Kidney capillary endothelial cell (primary cell): ENCODE measurements at places on chromosomes 7 and 10.

DNA sequence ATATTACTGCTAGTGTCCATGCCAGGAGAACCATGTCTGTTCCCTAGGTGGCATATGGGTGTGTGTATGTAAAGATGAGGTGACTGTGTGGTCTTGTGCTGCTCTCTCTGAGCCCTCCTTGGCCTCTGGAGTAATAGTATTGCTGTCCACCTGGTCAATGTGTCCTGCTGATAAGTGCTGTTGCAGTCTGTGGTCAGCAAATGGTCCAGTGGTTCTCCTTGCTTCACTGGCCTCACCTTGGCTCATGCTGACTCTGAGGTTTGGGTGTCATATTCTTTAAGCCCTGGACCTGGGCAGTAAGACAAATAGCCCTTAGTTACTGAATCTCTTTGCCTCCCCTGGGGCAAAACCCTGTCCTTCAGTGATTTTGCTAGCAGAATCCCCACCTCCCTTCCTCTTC lies 56.8 kb downstream of the TPST1 start:
- DNase-seq = no peak

GRCh38 chr7:920351-921070 lies 34.0 kb downstream of the ADAP1 start:
- no peak for DNase-seq

DNA sequence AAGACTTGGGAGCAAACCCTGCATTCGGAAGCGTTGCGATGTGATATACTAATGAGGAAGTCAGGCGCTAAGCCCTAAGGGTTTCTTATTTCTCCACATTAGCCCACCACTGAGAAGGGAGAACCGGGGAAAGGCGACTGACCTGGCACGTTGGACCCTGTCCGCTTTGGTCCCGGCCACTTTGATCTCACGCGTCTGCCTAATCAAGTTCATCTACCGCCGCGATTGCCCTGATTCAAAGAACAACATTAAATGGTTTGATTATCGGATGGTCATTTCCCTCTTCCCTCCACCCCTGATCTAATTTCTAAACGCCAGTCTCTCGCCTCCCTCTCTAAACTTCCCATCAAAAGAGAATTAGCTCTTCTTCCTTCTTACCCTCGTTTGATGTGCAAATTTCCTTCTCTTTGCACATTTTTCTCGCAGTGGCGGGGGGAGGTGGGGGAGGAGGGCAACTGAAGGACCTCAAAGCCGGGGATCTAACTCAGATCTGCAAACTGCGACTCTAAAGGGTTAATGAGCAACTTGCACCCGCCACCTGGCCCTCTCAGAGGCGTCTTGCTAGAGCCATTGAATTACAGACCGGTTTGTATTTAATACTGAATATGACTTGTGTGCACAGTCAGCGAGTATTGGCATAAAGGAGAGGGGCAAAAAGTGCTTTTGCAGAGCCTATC lies 687 bp upstream of the DKK1 start:
- no peak for DNase-seq

- no peak for DNase-seq
Measured at GRCh38 chr10:123149568-123150270, 1.8 kb downstream of the HMX2 start.

- no peak for DNase-seq
Measured at GRCh38 chr7:76220185-76221057, 18.7 kb downstream of the SRRM3 start.

DNA sequence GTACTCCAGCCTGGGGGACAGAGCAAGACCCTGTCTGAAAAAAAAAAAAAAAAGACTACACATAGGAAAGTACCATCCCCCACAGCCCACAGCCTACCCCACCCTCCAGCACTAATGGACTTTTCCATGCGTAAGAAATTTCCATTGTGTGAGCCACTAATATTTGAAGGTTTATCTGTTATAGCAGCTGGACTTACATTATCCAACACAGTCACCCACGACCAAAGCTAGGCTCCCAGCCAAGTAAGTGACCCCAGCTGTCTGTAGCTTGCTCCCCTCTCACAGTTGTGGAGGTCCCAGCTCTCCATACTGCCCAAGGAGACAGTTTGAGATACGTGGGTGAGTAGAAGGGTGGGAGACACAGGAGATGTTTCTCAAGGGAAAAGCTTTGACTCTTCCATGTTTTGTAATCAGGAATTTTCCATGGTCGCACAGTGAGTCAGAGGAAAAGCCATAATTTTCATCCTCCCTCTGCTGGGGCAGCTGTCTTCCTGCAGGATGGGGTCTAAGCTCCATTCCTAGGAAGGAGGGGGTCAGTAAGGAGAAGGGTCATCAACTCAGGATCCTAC lies 57.4 kb downstream of the CAV1 start:
- DNase-seq = no peak

DNA sequence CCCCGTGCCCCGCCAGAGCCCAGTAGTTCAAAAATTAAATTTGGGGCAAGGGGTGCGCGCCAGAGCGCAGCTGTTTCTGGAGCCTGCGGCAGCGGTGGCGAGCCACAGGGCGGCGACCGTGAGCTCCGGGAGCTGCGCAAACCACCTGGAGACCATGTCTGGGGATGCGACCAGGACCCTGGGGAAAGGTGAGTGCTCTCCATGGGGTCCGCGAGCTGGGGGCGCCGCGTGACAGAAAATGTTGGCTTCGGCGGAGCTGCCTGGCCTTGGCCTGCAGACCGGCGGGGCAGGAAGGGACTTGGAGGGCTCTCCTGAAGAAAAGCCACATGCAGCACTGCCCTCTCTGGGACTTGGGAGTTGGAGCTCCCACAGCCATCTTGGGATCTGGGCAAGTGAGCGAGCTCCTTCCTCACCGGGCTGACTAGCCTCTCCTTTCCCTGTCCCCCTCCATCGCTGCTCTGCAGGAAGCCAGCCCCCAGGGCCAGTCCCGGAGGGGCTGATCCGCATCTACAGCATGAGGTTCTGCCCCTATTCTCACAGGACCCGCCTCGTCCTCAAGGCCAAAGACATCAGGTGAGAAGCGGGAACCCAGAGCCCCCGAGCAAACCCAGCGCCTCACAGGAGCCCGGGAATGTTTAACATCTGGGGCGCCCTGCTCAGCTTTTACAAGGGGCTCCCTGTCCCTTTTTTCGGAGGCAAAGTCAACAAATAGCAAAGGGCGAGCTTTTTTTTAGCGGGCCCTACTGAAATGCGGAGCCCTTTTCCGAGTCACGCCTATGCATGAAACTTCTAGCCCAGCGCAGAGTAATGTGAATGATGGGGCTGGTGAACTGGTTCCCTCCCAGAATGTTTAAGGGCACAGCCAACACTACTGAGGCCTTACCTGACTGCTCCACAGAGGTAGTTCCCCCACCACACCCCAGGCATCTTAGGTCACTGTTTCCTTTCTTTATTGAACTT lies 6.1 kb downstream of the GSTO2 start:
- DNase-seq = no peak

GRCh38 chr7:104653825-104654401 lies 325.5 kb downstream of the LHFPL3 start:
- no peak for DNase-seq

DNA sequence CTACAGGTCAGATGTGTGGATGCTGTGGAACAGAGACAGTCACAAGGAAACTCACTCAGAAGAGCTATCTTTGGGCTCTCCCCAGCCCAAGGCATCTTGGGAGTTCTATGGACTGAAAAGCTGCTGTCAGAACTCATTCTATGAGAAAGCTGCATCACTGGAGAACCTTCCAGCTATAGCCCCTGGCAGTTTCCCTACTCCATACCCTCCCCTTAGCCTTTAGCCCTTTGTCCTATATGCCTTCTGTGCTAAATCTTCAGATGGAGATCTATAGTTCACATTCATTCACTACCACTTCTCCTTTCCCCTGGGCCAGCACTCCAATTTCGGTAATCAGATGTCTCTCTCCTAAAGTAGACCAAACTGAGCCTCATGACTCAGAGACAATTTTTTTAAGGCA lies 6.9 kb downstream of the WNT8B start:
- DNase-seq = no peak

GRCh38 chr10:25304606-25305005 lies 129.8 kb downstream of the GPR158 start:
- no peak for DNase-seq

GRCh38 chr10:58697691-58698090 lies 185.0 kb downstream of the BICC1 start:
- no peak for DNase-seq

- no peak for DNase-seq
Measured at GRCh38 chr10:123997486-123998196, 95.8 kb downstream of the CHST15 start.

GRCh38 chr7:48109848-48110663 lies 21.0 kb downstream of the UPP1 start:
- no peak for DNase-seq

DNA sequence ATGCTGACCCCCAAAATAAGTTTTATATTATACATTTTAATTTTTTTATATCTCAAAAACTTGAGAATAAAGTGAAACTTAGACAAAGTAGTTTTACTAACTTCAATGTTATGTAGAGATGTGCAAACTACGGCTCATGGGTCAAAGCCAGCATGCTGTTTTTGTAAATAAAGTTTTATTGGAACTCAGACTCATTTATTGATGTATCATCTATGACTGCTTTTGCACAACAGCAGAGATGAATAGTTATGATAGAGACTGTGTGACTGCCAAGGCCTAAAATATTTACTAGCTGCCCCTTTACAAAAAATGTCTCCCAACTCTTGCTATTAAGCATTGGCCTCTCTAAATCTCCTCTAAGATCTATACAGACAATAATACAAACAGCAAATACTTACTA lies 12.4 kb downstream of the MTPN start:
- DNase-seq = no peak

DNA sequence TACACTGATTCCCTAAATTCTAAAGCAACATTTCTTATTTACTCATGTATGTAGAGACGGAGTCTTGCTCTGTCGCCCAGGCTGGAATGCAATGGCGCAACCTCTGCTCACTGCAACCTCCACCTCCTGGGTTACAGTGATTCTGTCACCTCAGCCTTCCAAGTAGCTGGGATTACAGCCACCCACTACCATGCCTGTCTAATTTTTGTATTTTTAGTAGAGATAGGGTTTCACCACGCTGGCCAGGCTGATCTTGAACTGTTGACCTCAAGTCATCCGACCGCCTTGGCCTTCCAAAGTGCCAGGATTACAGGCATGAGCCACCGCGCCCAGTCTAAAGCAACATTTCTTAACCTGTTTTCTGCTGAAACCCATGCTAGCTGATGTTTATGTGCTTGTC lies 227.6 kb upstream of the PLXDC2 start:
- no peak for DNase-seq

DNA sequence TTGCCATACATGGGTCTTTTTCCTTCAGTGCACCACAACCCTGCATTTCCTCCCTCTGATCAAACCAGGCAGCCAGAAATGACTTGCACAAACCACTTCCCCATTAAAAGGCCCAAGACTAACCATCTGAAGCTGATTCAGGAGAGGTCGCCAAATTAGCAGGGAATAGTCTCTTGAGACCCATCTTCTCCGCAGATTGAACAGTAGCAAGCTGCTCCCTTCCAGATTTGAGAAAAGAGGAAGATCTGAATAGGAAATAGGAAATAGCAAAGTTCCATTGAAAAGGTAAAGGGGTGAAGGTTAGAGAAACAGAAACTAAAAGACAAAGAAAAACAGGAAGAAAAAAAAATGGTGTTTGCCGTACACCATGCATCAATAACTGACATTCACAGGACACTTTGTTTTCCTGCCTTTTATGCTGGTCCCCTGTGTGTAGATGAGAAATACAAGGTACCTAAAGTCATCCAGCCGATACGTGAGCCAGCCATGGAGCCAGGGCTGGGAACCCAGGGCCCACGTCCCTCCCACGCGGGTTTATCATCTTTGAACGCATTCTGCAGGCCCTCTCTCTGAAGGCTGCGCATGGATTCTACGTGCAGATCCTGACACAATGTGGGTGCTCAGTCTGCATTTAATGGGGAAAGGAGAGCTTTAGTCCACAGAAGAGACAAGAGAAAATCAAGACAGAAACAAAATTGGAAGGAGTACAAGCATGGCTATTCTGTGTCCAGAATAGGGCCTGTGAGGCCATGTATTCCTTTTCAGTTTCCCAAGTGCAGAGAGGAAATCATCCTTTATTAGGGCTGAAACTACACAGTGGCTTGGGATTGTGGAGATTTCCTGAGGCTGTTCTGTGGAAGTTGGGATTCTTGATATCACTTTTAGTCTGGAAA lies 268.4 kb upstream of the NPVF start:
- DNase-seq = no peak

DNA sequence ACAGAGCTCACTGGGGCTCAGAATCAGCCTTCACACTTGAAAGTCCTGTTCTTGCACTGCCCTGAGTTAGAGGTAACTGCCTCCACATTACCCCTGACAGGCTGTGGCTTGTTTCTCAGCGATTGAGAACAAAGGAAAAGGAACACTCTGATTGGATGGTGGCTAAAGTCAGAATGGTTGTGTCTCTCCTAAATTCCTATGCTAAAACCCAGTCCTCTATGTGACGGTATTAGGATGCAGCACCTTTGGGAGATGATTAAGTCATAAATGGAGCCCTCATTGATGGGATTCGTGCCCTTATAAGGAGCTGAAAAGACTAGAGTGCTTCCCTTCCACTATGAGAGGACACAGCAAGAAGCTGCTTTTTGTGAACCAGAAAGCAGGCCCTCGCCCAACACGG lies 38.9 kb upstream of the DGKI start:
- no peak for DNase-seq

DNA sequence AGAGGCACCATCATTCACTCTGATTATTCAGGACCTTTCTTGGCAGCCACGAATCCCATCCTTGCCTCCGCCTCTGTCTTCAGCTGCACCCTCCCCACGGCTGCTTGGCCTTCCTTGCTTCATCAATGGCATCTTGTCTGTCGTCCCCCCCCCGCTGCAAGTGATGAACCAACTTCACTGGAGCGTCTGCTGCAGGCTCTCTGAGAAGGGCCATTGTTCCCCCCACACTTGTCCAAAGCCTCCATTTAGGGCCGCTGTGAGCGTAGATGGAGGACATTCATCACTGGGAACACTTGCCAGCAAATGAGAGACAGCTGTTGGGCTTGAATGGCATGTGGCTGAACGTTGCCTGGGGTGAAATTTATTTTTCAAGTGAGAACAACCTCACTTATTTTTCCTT lies 20.1 kb downstream of the AFAP1L2 start:
- DNase-seq = no peak

- DNase-seq = peak; percentile 44
Measured at GRCh38 chr10:79938728-79939406, 10.0 kb downstream of the SFTPD start.

DNA sequence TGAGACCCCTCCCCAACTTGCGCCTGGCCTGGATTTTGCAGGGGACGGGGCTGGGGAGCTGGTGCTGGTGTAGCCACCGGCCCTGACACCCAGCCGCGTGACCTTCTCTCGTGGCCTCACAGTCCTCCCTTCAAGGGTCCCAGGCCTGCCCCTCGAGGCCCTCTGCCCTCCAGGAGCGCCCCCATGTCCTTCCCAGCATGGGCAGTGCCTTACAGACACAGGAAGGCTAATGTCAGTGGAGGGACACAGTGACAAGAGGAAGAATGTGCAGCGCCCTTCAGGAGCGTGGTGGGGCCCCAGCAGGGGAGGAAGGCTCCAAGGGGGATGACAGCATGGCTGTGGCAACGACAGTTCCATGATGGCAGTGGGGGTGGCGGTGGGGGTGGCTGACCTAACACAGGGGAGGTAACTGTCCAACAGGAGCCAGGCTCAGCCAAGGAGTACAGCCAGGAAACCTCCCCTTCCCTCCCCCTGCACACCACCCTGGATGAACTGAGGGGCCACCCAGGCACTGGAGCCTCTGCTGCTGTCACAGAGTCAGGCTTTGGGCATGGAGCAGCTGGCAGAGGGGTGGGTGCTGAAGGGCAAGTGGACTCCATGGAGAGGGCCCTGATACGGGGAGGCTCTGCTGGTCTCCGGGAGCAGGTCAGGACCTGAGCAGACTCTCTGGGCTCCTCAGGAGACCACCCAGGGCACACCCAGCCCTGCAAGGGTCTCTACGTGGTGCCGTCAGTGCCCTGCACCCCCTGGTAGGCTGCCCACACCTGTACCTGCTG lies 76.0 kb upstream of the RET start:
- no peak for DNase-seq
